ENCODE measurements at places on chromosomes 12 and 14.

DNA sequence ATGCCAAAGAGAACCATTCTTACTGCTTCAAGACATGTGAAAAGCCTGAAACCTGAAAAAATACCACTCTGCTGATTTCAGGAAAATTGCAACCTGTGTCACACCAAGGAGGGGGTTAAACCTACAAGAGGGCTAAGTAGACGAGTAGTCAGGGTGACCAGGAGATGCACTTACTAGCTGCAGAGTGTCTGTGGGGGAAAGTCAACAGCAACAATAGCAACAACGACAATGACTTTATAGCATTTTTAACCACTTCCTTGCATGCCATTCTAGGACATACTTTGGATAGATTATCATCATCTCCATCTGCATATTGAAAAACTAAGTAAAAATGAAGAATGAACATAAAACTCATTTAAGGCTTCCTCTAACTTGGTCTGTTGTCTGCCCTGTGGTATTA lies 902.7 kb downstream of the BCL11B start:
- no peak for DNase-seq

DNA sequence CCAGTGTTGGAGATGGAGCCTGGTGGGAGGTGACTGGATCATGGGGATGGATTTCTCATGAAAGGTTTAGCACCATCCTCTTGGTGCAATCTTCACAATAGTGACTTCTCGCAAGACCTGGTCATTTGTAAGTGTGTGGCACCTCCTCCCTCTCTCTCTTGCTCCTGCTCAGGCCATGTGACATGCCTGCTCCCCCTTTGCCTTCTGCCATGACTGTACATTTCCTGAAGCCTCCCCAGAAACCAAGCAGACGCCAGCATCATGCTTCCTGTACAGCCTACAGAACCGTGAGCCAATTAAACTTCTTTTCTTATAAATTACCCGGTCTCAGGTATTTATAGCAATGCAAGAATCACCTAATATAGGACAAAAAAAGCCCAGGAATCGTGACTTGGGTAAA lies 171.0 kb upstream of the FOXN3 start:
- no peak for DNase-seq

- DNase-seq: no peak
These were observed 100.2 kb downstream of the B4GALNT3 start for GRCh38 chr12:559906-560455.

DNA sequence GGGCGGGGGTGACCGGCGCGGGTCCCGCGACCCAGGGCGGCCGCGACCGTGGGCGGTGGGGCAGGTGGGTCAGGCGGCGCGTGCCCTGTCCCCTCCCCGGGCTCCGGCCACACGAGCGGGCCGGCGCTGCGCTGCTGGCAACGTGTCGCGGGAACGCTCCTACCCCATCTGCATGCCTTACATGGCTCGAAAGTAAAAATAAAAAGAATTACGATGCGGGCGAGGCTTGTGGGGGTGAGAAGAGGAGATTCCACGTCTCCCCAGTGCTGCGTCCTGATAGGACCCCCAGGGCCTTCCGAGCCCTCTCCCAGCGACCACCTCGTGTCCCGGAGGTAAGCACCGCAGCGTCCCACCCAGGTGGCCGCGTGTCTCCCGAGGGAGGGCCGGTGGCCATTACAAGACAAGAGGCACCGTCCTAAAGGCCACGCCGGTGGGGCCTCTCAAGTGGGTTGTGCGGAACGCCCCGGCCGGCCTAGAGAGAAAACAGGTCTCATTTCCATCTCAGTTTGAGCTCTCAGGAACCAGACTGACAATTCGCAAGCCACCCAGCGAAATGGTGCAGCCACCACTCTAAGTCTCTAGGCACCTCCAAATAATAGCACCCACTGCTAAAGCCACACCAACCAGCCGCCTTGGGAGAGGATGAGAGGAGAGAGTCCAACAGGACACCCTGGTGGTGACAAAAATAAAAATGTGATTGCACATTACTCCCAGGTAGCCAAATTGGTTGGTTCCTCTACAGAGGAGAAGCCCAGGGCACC lies 612 bp upstream of the FOXN3 start:
- DNase-seq: peak; percentile 38

DNA sequence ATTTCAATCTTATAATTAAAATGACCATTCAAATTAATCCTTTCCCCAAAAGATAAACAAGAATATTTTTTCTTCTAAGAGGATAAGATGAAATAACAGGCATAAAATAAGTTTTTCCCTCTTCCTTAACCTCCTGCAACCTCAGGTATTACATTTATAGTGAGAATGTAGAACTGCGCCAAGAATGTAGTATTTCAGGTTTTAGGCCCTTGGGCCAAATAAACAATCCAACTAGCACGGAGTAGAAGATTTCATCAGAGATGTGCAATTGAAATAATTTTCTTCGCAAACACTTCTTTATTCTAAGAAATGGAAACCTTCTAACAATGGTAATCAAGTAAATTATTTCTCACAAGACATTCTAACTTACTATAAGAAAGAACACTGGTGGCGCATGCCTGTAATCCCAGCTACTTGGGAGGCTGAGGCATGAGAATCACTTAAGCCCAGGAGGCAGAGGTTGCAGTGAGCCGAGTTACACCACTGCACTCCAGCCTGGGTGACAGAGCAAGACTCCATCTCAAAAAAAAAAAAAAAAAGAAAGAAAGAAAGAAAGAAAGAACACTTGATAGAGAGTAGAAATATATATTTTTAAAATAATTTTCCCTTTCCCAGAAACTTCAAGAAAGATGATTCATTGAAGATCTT lies 100.8 kb downstream of the TAOK3 start:
- DNase-seq: no peak

DNA sequence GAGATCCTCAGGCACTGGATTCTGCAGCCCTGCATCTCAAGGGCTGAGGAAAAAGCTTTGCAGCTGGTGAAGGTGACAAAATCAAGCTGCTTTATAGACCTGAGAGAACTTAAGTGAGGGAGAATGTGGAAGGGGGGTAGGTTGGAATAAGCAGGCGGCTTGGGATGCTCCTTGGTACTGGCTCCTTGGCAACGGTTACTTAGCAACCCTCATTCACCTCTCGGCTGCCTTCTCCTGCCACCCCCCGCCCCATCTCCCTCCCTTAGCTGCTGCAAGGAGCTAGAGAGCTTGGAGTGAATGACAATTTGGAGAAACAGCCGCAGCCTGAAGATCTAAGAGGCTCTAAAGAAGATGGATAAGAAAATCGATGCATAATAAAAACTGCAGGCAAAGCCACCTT lies 44.1 kb upstream of the CISTR start:
- DNase-seq: no peak

Data from stimulated activated CD4-positive, alpha-beta T cell treated with anti-CD3 and anti-CD28 coated beads, Interleukin-2, amount 100 ng/mL, for 48 hours (primary cell).